ENCODE measurements at places on chromosomes 11 and 22. TPM values are rescaled to one million over a fixed set of nuclear protein-coding genes. Genes with fewer than 3 reads are reported as not detected.

The EXPH5 gene
- 8.3 TPM for total RNA-seq

DNA sequence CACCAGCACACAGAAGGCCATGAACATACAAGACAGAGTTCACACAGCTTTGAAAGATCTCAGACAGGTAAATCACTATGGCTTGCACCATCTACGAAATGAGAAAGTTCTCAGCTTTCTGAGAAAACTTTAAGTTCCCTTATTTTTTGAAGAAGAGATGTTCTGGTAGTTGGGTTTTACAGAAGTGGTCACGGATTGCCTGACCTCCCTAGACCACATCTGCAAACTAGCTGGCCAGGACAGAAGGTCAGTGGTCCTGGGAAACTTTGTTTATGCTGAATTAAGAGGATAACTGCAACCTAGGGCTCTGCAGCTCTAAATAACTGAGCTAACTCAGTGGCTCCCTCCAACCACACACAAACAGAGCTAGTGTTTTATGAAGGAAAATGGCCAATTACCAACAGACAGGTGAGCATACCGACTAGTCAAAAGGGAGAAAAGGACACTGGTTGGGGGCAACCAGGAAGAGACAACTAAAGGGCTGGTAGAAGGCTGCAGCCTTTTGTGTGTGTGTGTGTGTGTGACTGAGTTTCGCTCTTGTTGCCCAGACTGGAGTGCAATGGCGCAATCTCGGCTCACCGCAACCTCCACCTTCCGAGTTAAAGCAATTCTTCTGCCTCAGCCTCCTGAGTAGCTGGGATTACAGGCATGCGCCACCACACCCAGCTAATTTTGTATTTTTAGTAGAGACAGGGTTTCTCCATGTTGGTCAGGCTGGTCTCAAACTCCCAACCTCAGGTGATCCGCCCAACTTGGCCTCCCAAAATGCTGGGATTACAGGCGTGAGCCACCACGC lies 8.5 kb upstream of the SCN2B start:
- DNase-seq: no peak

DNA sequence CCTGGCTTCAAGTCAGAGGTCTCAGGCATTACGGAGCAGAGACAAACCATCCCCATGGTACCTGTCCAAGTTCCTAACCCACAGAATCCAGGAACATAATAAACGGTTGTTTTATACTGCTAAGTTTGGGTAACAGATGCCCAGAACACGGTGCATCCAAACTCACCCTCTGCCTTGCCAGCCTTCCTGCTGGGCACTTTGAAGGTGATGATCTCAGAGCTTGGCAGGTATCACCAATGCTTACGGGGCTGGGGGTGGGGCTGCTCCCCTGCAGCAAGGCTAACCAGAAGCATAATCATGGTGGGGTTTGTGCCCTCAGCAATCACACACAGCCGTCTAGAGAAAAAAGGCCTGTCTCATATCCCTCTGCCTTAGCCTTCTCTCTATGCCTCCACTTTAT lies 27.1 kb downstream of the DKK3 start:
- DNase-seq: no peak

GRCh38 chr11:63629426-63629825 lies 15.2 kb upstream of the PLAAT3 start:
- DNase-seq: no peak

DNA sequence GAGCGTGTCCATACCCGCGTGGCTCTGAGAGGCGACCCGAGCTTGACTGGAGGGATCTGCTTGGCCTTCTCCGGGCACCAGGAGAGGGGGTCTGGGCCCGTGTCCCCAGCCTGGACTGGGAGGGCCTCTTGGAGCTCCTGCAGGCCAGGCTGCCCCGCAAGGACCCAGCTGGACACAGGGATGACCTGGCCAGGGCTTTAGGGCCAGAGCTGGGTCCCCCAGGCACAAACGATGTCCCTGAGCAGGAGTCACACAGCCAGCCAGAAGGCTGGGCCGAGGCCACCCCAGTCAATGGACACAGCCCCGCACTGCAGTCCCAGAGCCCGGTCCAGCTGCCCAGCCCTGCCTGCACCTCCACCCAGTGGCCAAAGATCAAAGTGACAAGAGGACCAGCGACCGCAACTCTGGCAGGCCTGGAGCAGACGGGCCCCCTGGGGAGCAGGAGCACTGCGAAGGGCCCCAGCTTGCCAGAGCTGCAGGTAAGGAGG lies 38.2 kb downstream of the TRIOBP start:
- no peak for DNase-seq

Data from naive thymus-derived CD4-positive, alpha-beta T cell (primary cell).